CD4-positive, alpha-beta T cell treated with Interleukin-1 beta for 1 hour (primary cell): ENCODE measurements at places on chromosomes 2 and 18.

- no peak for DNase-seq
These were observed 61.1 kb downstream of the ASB1 start for GRCh38 chr2:238487652-238488346.

GRCh38 chr18:31269566-31269965 is 48.4 kb upstream of the DSG1 start:
- DNase-seq = no peak

GRCh38 chr2:227340106-227340505 is 15.1 kb downstream of the MFF start:
- DNase-seq = no peak

DNA sequence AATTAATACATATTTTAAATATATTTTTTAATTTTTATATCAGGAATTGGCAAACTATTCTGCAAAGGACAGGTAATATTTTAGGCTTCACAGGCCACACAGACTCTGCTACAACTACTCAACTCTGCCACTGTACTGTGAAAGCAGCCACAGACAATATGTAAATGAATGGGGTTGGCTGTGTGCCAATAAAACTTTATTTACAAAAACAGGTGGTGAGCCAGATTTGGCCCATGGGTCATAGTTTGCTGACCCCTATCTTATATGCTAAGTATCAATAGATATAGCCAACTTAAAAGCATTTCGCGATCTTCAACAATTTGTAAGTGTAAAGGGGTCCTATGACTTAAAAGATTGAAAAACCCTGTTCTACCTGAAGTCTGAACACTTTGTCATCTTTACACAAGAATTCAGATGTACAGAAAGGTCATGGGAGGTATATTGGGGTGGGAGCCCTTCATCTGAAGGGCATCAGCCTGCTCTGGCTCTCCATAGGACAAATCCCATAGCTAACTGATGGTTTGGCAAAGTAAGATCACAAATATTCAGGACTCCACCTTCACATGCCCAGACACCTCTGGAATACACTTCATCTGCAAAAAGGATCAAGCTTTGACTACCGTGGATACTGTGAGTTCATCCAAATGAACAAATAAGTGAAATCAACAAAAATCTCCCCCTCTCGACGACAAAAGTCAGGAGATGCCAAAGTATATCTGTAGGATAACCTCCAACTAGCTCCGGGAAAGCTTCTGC is 65.9 kb downstream of the C1D start:
- no peak for DNase-seq

- no peak for DNase-seq
These were observed 168.1 kb downstream of the SRBD1 start for GRCh38 chr2:45443012-45443411.

DNA sequence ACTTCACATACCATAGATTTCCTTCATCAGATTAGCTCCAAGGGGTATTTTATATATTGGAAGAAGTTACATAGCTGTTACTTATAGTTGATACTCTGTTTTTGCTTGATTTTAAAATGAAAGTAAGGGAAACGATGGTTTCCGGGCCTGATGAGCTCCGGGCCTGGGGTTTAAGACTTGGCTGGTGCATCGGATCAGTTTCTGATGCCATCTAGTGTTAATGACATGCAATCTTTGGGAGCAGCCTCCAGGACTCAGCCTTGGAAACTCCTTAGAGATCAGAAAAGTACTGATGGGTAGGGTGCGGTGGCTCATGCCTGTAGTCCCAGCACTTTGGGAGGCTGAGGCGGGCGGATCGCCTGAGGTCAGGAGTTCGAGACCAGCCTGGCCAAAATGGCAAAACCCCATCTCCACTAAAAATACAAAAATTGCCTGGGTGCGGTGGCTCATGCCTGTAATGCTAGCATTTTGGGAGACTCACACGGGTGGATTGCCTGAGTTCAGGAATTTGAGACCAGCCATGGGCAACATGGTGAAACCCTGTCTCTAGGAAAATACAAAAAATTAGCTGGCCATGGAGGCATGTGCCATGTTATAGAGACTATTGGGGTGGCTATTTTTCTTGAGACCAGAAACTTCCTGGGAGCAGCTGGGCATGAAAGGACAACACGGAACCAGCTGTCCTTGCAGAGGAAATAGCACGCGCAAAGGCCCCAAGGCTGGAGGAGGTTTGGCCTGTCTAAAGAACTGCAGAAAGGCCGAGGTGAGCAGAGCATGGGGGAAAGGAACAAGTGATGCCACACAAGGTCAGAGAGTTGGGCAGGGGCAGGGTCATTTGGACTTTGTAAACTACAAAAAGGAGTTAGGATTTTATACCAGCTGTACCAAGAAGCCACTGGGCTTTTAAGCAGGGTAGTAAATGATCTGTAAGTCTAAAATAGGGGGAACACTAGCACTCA is 46.9 kb upstream of the CNOT11 start:
- DNase-seq = peak; percentile 57

GRCh38 chr2:178143481-178143880 is 31.2 kb downstream of the RBM45 start:
- DNase-seq = no peak

DNA sequence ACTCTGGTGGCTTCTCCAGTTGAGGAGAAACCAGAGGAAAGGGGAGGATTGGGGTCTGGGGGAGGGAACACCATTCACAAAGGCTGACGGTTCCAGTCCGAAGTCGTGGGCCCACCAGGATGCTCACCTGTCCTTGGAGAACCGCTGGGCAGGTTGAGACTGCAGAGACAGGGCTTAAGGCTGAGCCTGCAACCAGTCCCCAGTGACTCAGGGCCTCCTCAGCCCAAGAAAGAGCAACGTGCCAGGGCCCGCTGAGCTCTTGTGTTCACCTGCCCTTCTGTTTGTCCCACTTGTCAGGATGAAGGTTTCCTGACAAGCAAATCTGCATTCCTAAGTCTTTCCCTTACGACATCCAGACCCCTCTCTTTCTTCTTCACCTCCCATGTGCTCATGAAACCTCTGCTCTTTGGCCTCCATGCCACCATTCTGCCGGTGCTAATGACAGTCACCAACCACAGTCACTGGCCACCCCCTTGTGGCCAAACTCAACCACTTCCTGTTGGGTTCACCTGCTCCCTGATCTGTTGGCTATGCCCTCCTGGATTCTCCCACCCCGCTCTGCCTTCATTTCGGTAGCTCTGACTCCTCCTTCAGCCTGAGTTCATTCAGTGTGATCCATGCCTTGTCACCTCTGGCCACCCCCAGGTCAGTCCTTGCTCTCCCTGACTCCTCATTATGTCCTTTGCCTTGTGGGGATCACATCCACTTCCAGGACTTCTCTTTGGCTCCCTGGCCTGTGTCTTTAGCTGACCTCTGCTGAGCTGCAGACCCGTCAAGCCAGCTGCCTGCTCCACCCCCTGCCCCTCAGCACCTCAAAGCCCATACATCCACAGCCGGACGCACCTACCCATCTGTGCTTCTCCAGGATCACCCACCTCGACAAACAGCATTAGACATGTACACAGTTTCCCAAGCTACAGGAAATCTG is 17.6 kb downstream of the EMX1 start:
- no peak for DNase-seq

DNA sequence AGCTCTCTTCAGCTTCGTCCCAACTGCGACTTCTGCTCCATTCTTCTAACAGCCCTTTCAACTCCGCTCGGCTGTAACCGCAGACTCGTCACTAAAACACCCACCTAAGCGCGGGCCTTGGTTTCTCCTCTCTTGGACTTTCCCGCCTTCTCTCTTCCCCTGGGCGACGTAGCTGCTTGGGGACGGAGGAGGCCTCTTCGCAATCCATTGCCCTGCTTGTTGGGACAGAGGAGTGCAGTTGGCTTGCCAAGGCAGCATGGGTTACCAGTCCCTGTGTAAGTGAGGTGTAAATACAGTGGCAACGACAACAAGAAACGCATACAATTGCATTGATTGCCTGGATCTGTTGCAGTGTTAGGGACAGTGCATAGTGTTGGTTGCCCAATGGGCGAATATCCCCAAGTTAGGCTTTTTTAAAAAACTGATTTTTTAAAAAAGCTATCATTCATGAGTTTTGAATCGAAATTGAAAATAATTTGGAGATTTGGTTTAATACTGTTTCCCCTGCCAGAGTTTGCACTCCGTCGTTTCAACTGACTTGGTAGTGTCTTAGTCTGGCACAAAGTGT is 484 bp upstream of the DARS1 start:
- DNase-seq = peak; percentile 78

GRCh38 chr2:138237667-138238384 is 263.7 kb upstream of the SPOPL start:
- DNase-seq = no peak

- no peak for DNase-seq
These were observed 307.8 kb downstream of the CYP26B1 start for GRCh38 chr2:71839826-71840225.

- DNase-seq = no peak
These were observed 80.1 kb downstream of the EML4 start for GRCh38 chr2:42249284-42249683.

GRCh38 chr18:72613534-72613930 is 69.4 kb upstream of the CBLN2 start:
- DNase-seq = no peak

GRCh38 chr2:33373986-33374385 is 102.5 kb upstream of the RASGRP3 start:
- DNase-seq = no peak

DNA sequence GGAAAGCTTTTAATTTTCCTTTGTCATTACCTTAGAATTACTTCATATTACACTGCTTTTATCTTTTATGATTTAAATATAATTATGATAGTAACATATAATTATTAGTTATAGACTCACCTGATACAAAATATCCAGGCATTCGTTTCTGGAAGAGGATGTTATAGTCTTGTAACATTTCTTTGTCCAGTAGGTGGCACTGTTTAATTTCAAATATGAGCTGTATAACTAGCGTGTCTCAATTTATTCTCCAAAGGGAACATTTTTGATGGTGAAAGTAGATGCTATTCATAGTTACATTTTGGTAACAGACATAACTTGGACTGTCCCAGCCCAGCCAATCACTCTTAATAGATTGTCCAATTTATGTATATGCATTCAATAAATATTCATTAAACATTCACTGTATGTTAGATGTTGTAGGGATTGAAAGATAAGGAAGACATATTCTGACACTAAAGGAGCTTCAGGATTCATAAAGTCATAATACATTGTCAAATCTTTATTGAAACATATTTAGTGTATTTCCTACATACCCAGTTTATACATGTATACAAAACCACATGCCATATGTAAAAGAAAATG is 19.2 kb downstream of the DAW1 start:
- DNase-seq = peak; percentile 42

DNA sequence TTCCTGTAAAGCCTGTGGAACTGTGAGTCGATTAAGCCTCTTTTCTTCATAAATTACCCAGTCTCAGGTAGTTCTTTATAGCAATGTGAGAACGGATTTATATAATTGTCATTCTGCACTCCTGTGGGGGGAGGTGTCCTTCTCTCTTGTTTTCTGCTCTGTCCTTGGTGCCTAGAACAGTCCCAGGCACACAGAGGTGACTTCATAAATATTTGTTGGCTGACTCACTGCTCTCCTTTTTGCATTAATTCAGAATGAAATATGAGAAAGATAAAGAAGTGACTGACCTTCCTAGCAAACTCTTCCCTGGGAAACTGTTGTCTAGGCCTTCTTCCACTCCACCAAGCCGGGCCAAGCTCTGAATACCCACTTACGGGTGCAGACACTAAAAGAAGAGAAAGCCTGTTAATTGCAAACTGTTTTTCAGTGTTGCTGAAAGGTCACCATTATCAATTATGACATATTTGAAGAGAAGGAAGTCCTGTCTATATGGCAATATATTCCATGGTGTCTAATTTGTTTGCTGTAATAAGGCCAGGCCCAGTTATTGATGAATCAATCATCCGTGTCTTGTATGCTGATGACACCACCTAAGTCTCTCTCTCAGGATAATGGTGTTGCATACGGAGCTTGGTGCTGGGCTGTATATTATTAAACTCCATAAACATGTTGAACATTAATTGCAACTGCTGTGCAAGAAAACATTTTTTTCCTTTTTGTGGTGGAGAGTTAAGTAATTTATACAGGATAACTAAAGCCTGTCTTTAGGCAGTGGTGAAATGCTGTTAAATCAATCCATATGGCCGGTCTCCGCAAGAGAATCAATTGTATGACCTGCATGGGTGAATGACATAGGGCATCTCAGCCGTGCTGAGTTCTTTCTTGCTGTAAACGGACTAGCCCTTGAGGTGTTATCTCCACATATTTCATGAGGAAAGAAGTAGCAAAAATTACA is 567.5 kb downstream of the SLC4A3 start:
- no peak for DNase-seq

DNA sequence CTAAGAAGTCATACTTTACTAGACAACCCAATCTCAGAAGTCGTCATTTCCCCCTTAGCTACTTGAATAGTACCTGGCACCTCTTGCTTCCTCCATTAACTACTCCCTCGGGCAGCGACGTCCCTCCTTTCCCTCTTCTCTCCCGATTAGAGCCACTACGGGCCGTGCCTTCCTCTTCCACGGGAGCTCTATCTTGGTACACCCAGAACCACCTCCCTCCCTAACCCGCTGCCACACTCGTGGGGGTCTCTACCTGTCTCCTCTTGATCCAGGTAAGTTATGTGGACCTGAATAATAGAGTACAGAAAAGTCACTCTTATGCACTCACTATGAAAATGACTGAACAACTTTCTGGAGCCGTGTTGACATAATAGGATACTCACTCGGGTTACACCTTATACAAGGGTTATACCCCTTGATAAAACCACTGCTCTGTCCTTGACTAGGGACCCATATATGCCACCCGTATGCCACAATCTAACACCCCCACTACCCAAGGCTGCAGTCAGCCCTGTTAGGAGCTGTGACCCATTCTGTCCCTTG is 595 bp upstream of the HDHD2 start:
- DNase-seq = no peak

- DNase-seq = no peak
These were observed 32.1 kb downstream of the ASAP2 start for GRCh38 chr2:9238591-9239326.

GRCh38 chr18:76952747-76953146 is 130.4 kb downstream of the ZNF236 start:
- DNase-seq = no peak

DNA sequence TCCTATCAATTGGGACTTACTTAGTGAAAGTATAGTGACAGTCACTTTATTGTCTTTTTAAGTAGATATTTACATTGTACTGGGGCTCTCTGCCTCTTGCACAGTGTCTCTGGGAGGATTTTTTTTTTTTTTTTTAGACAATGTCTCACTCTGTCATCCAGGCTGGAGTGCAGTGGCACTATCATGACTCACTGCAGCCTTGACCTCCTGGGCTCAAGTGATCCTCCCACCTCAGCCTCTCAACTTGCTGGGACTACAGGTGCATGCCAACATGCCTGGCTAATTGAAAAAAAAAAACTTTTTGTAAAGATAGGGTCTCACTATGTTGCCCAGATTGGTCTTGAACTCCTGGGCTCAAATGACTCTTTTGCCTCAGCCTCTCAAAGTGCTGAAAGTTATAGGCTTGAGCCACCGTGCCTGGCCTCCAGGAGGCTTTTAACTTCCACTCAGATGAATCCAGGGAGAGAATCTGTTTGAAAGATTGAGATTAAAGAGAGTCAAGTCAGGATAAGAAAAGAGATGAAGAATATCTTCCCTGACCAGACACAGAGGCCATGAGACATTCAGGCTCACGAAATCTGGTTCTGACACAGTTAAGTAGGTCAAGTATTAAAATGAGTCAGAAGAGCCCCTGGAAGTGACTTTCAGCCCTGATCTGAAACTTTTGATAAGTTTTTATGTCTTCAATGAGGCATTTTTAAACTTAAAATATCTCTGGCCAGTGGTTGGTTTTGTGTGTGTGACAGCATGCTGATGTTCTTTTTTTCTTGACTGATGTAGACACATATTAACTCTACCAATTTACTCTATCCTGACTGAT is 18.3 kb downstream of the ARHGEF33 start:
- DNase-seq = no peak
